ENCODE measurements at places on chromosomes 5 and 9.

GRCh38 chr9:15298362-15298761 lies 8.7 kb downstream of the TTC39B start:
- DNase-seq = no peak

GRCh38 chr5:140785905-140786686 lies at the start of gene PCDHA1:
Gene PCDHA1 (plus strand): TSS chr5:140786140.
- no peak for DNase-seq

DNA sequence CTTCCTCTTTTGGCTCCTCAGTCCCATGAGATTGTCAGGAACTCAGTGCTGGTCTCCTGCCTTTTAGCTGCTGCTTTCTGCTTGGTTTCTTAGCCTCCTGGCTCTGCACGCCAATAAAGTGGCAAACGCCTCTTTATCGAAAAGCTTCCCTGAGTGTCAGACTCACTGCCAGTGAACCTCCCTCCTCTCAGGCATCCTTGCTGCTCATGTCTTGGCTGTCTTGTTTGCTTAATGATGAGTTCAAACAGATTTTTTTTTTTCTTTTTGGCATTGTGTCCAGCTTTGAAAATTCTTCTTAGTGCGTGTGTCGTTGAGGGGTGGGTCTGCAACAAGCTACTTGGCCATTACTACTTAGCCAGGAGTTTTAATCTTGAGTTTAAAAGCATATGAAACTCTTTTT lies 14.9 kb downstream of the RASGRF2 start:
- peak; percentile 29 for DNase-seq

GRCh38 chr5:172800088-172800551 lies 29.1 kb upstream of the DUSP1 start:
- peak; percentile 92 for DNase-seq

DNA sequence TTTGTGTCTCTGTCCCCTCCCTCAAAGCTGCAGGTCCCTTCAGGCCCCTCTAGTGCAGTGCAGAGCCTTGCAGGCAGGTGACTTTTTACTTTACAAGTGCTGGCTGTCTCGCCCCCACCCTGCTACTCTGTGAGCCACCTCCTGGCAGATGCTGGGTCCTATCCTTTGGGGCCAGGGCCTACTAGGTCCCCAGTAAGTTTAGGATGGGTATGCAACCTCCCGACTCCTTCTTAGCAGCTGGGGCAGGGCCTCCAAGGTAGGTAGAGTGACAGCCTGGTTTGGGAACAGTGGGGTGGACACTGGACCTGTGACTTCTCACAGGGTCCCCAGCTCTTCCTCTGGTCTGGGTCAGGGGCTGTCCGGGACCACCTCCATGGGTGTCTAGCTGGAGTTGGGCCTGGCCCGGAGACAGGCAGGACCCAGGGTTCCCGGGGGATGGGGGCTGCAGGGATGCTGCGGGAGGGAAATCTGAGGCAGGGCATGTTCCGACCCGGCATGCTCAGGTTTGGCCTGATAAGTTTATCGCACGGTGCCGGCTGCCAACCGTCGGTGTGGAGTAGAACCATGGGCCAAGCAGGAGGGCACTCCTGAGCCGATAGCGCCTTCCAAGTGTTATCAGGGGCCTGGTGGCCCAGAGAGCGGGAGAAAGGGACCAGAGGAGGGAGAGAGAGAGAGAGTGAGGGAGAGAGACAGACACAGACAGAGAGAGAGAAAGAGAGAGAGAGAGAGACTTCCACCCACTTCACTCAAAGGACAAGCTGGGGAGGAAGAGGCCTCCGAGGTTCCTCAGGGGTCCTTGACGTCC lies 20.5 kb downstream of the GFI1B start:
- DNase-seq = no peak

GRCh38 chr9:32171339-32171738 lies 213.1 kb upstream of the ACO1 start:
- no peak for DNase-seq

DNA sequence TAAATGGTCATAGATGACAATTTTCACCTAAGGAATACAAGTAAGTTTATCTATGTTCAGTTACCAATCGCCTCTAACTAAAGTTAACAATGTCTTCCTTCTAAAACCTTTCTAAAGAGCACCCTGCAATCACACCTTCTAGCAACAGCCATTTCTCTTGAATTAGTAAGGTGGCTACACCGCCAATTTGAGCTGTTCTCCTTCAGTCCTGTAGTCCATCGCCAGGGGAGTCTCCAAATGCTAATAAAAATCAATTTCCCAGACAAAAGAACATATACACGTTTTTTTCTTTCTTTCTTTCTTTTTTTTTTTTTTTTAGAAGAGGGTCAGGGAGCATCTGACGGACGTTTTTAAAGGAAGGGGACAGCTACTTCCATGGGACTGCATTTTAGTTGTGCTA lies 729 bp upstream of the RORB start:
- DNase-seq = no peak

- peak; percentile 23 for DNase-seq
Measured at GRCh38 chr5:14663734-14664269, 716 bp upstream of the OTULIN start.

- DNase-seq = no peak
Measured at GRCh38 chr9:78097541-78097940, 65.9 kb upstream of the GNAQ start.

Measured in fibroblast of skin of back (primary cell).